ENCODE measurements at places on chromosomes 16 and 17. TPM values are rescaled to one million over a fixed set of nuclear protein-coding genes. Genes with fewer than 3 reads are reported as not detected.

Gene CDH15
- under 0.01 TPM for total RNA-seq

Gene ETV4
- 1.4 TPM for total RNA-seq

DNA sequence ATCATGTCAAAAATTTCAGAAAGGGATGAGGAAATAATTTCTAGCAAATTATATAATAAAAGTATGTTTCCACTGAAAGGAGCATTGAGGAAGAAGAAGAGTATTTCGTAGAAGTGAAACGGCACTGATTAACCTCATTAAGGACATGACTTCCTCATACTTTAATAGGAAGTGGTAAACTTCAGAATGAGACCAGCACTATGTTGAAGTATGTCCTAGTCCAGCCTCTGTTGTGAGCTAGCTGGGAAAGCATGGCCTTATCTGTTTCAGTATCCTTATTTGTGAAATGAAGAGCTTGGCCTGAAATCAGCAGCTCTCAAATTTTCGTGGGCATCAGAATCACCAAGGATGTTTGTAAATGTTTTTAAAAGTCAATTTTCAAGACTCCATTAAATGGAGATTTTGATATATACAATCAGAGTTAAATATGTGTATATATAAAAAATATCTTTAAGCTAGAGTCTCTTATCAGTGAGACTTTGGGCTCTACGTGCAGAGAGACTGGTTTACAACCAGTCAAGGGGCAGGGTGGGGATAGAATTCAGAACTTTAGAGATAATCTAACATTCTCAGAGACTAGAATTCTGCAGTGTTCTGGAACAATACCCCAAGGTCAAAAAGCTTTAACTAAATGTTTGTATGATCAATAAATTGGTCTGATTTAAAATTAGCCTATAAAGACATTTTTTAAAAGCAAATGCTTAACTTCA, 365.4 kb downstream of the CDH13 start:
- DNase-seq: no peak

DNA sequence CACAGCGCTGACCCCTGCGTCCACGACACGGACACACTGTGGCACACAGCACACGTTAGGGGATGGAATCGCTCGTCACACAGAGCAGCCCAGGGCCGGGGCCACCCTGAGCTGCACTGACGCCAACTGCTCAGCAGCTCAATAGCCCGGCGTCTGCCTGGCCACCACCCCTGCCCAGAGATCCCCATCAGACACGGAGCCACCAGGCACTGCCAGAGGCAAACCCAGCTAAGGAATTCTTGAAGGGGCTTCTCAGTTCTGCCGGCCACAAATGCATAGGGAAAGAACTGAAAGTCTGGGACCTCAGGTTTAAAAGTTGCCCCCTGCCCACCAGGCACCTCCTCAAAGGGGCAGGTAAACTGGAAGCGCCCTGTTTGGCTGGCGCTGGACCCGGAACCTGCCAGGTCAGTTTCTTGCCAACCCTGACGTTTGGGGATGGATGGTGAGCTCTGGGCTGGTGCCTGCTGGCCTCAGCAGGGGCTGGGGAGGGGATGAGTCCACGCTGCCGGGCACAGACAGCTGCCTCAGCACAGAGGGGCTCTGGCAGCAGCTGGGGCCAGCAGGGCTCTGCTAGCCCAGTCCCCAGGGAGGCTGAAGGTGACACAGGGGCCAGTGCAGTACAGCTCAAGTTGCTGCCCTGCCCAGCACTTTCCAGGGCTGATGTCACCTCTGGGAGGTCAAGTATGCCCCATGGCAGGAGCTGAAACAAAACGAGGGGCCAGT, 33.2 kb downstream of the TIMM22 start:
- DNase-seq: no peak

DNA sequence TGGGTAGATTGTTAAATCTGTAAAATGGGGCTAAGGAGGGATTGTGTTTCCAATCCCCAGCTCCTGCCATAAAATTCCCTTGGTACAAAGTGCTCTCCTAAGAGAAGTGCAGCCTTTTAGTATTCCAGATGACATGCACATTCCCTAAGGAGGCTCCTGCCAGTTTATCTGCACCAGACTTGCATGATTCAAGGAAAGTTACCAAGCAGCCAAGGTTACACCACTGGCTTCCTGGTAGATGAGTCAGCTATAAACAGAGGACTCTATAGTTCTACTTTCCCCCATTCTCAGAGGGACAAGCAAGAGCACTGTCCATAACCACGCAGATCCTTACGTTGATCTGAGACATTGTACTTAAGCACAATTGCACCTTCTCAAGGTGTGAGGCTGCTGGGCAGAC, 1.9 kb downstream of the CALB2 start:
- peak; percentile 85 for DNase-seq

- no peak for DNase-seq
Observed at GRCh38 chr16:25151996-25152395, 40.5 kb downstream of the LCMT1 start.
